NCI-H1417 treated with DMSO at 0.1 percent for 48 hours (cell line): ENCODE measurements at places on chromosomes 2 and 18.

- no peak for DNase-seq
Measured at GRCh38 chr18:72155327-72155726, 388.8 kb downstream of the CBLN2 start.

- no peak for DNase-seq
Measured at GRCh38 chr2:40746191-40746590, 294.3 kb upstream of the SLC8A1 start.

DNA sequence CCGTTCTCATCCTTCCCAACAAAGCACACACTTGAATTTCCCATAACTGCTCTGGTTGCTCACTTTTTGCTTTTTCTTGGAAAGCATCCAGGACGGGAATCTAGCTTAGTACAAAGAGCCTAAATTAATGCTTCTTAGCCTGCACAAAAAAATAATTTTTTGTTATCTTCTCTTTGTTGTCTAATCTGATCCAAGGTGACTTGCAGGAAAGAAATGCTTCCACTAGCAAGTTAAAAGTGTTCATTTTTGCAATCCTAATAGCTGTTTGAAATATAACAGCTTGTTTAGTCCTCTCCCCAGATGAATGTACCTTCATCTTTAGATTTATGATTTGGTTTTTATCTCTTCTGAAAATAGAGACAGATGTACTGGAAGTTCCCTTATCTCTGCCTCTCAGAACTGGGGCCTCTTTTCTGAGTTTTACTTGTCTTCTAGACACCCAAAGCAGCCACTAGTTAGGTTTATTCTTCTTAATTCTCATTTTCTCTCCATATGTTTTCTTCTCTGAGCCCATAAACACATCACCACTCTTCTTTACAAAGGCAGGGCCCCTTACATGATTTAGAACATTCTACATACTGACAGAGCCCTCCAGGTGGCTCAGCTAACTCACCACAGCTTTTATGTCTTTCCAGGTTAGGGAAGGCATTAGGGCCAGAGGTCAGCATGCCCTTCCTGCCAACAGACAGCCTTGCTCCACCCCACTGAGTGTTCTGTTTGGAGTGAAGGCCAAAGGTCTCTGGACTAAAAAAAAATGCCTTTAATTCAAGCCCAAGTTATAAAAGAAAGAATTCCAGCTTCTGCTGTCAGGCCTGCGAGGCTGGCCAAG is 74.7 kb upstream of the MAP4K3 start:
- no peak for DNase-seq

- no peak for DNase-seq
Measured at GRCh38 chr2:231614559-231615057, 21.9 kb downstream of the TEX44 start.

DNA sequence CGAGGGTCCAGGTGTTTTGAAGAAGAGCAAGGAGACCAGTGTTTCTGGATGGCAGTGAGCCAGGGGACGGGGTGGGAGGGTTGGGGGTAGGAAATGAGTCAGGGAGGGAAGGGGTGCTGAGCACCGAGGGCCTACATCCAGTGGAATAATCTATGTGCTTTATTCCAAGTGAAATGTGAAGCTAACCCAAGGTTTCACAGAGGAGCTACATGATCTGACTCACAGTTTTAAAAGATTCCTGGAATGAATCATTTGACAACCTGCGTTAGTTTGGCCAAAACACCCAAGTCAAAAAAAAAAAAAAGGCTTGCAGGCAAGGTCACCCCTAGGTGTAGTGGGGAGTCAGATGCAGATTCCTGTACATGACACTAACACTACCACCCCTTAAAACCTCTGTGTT is 419.7 kb upstream of the MEX3C start:
- no peak for DNase-seq

- DNase-seq = no peak
Measured at GRCh38 chr2:197189426-197190099, 121.0 kb downstream of the ANKRD44 start.

- DNase-seq = no peak
Measured at GRCh38 chr2:53303012-53303578, 464.5 kb upstream of the CHAC2 start.

DNA sequence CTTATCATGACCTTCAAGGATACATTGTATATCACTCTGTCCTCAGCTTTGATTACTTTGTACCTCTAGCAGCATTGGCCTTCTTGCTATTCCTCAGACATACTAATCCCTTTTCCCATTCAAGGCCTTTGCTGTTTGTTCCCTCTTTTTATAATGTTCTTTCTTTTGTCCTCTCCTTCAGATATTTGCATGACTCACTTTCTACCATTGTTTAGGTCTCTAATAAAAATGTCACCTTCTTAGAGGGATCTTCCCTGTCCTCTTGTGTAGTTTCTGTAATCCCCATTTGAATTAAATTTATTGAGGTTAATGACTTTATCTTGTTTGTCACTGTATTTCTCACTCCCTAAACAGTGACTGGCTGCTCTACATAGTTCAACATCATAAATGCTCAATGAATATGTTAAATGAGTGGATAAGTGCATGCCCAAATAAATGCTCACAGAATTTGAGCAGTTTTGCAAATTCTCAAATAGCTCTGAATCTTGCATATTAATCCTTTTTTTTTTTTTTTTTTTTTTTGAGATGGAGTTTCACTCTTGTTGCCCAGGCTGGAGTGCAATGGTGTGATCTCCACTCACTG is 135.9 kb downstream of the AGPS start:
- no peak for DNase-seq

GRCh38 chr2:66566726-66567399 is 131.9 kb downstream of the MEIS1 start:
- DNase-seq = peak; percentile 70

DNA sequence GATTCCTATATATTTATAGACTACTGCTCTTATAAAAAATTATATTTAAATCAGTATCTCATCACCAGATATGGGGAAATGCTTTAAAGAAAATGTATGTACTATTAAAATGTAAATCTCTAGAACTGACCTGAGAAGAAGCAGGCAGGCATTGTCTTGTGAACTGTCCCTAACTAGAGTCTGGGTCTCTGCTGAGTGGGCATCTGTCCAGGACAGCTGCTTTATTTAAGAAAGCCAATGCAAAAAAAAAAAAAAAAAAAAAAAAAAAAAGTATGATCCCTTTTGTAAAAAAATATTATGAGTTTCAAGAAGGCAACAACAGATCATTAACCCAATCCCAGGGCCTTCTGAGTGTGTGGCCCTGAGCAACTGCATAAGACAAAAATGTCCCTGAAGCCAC is 66.0 kb downstream of the PAX3 start:
- DNase-seq = no peak

- DNase-seq = no peak
Measured at GRCh38 chr2:168432100-168432499, 24.0 kb upstream of the CERS6 start.

DNA sequence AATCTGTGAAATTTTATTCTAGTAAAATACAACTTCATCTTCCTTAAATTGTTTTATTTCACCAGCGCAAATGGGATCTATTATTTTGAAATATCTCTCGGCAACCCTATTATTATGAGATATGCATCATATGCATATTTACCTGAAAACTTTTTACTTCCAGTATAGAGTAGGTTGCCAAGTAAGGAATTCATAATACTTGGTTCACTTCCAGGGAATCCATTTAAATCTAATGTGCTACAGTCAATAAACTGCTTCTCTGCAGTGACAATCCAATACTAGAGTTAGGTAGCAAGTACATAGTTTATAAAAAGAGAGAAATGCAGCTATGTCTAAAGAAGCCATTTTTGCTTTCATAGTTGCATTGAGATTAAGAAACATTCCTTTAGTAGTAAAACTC is 88.8 kb upstream of the FAM117B start:
- DNase-seq = no peak

GRCh38 chr18:44741085-44741484 is 60.4 kb downstream of the SETBP1 start:
- DNase-seq = no peak

DNA sequence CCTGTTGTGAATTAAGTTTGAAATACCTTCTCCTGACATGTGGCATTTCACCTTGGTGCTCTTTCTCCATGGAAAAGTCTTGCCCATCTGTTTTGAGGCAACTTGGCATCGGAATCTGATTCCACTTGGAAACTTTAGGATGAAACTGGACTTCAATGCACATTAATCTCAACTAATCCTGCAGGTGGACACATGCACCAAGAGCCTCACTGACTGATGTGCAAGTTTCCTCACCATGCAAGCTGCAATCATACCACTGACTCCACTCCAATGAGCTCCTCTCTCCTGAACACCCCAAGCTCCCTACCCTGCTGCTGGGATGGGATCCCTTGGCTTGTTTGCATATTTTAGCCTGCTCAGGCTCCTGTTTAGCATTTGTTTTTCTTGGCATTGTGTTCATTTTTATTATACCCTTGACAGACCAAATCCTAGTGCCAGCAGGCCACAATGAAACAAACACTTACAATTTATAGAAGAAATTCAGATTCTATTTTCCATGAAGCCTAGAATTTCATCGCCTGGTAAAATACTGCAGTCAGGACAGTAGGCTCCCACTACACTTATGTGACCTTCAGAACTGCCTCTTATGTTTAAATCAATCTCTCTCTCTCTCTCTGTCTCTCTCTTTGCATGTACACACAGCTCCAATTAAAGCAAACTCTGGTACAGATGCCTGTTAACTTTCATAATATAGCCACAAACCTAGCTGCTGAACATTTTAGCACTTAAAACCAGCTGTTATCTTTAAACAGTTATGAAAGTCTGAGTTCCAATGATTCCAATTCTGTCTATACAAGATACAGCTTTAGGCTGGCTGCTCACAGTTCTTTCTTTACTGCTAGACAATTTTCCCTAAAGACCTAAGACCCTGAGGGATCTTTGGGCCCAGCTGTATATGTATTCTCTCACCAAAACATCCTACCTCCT is 141.5 kb downstream of the OSR1 start:
- DNase-seq = no peak

GRCh38 chr2:240989451-240990265 is 8.8 kb upstream of the SNED1 start:
- DNase-seq = no peak

GRCh38 chr2:237091779-237092436 is 6.2 kb downstream of the COPS8 start:
- no peak for DNase-seq
